ENCODE measurements at places on chromosomes 5 and 9. TPM values are rescaled to one million over a fixed set of nuclear protein-coding genes. Genes with fewer than 3 reads are reported as not detected.

CCDC187 gene
- total RNA-seq, result 0.20 TPM

HSPB3 gene
- total RNA-seq, result 1.7 TPM

NUTM2F gene
- total RNA-seq, result not detected

CACNA1B gene
- total RNA-seq, result under 0.01 TPM

OTP gene
- not detected for total RNA-seq

ANKRD34B gene
- not detected for total RNA-seq

TUSC1 gene
- 40.0 TPM for total RNA-seq

ARL14EPL gene
- total RNA-seq, result not detected

RLN1 gene
- not detected for total RNA-seq

ORM2 gene
- not detected for total RNA-seq

OR1L8 gene
- 1.5 TPM for total RNA-seq

IFNB1 gene
- total RNA-seq, result not detected

ARID3C gene
- total RNA-seq, result 0.30 TPM

WASHC1 gene
- 14.7 TPM for total RNA-seq

RNF208 gene
- total RNA-seq, result 1.1 TPM

CEL gene
- 2.4 TPM for total RNA-seq

MIER3 gene
- total RNA-seq, result 71.0 TPM

FOXD4L3 gene
- not detected for total RNA-seq

GBGT1 gene
- 40.6 TPM for total RNA-seq

IFNA13 gene
- total RNA-seq, result not detected

BNC2 gene
- 88.3 TPM for total RNA-seq

F2RL1 gene
- total RNA-seq, result 0.30 TPM

SPATA31A3 gene
- not detected for total RNA-seq

TNC gene
- 60.1 TPM for total RNA-seq

ANKDD1B gene
- 1.5 TPM for total RNA-seq

HTR1A gene
- total RNA-seq, result not detected

ACTBL2 gene
- not detected for total RNA-seq
